ENCODE measurements at places on chromosomes 1 and 21. TPM values are rescaled to one million over a fixed set of nuclear protein-coding genes. Genes with fewer than 3 reads are reported as not detected.

Gene CD5L
- total RNA-seq, result not detected

Gene LAMB3
- 0.53 TPM for total RNA-seq

Gene C1orf185
- total RNA-seq, result not detected

Gene CYP4Z1
- total RNA-seq, result 0.31 TPM

Gene SGIP1
- total RNA-seq, result 9.4 TPM

Gene CASQ2
- total RNA-seq, result not detected
